Activated T-helper 17 cell treated with anti-CD3 and anti-CD28 coated beads, Interleukin-2, amount 50 U/mL, for 72 hours (primary cell): ENCODE measurements at places on chromosomes 2 and 18.

DNA sequence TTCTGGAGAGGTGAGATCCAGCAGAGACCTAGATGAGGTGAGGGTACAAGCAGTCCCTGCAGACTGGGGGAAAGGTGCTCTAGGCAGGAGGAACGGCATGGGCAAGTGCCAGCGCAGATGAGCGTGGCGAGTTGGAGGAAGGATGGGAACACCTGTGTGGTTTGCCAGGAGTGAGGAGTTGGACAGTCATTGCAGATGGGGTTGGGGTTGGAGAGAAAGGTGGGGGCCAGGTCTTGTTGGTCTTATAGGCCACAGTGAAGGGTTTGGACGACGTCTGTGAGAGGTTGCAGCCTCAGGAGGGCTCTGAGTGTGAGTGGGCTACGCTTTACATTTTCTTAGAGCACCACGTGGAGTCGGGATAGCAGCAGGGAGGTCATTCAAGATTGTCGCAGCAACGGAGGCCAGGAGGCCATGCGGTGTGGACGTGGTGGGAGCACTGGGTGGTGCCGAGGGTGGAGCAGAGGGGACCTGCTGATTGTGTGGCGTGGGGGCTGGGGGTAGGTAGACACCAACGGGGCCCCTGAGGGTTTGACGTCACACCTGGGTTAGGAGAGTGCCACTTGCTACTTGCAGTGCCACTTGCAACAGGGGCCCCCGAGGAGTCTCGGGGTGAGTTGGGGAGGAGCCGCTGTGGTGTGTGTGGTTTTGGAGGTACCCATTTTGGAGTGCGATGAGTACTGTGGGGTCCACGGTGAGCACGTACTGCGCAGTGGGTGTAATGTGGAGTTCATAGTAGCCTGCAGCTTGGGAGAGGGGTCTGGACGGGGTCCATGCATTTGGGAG, 66.2 kb downstream of the LPIN1 start:
- ATAC-seq, result no peak

DNA sequence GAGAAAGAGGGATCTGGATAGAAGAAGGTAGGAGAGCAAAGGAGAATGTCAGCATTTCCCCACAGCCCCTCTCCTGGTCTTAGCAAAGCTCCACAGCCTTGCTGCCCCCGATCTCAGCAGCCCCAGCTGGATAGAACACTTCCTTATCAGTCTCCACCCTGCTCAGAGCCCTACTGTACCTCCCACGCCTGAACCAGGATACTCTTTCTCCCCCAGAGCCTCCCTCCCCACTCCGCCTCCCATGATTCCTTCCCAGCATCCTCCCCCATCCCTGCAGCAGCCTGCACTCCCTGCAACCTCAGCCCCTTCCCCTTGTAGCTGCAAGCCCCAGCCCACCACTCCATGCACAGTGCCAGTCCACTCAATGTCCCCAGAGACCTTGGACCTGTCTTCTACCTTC, 25.8 kb downstream of the PLB1 start:
- no peak for ATAC-seq

DNA sequence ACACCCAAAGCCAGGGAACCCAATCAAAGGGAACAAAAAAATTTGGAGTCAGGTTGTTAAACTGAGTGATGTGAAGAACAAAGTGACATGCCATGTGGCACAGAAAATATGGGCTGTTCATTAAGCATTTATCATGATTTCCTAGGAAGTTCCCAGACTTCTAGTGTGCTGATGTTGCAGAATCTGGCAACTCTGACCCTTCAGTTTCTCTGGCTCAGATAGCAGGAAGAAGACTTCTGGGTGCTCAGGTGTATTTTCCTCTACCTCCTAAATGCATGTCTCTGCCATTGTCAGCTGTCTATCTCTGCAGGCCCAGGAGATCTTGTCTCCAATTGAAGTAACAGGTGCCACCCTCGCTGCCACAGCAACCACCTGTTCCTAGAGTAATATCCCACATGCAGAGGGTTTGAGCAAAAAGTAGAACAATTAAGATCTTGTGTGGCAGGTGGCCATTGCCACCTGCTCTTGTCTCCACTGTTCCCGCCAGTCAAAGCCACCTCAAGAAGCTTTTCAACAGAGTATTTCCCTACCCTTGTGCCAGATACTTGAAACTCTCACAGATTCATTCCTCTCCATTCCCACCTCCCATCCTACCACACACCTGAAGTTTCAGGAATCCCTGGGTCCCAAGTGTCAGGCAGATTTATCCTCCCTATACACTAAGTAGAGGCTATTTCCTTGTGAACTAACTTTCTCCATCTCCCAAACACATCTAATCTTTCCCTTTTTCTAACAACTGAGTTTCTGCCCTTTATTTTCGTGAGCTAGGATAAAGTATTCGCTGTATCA, 533.7 kb upstream of the CHAC2 start:
- no peak for ATAC-seq

- ATAC-seq, result peak; percentile 57
Measured at GRCh38 chr18:11654736-11655605, 34.1 kb upstream of the GNAL start.

DNA sequence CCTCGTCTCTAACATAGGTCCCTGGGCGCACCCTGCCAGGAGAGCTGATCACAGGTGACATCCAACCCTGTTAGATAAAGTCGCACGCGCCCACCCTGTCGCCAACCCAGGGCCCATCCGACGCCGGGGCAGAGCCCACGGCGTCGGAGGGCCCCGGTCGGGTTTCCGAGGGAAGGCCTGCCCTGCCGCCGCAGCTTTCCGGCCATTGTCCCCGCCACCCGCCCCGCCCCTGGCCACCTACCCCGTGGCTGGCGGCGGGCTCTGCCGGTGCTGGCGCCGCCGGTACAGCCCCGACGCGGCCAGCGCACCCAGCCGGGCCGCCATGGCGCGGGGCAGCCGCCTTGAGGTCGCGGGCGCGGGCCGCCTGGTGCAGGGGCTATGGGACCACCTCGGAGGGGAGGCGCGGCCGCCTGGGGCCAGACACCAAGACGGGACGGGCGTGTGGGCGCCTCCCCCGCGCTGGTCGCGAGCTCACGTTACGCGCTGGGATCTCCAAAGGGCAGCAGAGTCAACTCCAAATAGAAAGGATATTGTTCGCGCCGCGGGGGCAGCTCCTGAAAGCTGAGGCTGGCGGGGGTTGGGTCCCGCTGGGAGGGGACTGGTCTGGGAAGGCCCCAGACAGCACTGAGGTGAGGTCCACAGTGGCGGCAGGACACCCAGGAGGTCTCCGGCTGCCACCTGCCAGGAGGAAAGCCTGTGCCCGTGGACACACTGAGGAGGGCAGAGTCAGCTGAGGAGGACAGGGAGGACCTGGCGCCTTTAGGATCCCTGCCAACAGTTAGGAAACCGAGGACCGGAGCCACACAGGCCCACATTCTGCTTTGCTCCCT, 11.1 kb downstream of the LIMS2 start:
- no peak for ATAC-seq

DNA sequence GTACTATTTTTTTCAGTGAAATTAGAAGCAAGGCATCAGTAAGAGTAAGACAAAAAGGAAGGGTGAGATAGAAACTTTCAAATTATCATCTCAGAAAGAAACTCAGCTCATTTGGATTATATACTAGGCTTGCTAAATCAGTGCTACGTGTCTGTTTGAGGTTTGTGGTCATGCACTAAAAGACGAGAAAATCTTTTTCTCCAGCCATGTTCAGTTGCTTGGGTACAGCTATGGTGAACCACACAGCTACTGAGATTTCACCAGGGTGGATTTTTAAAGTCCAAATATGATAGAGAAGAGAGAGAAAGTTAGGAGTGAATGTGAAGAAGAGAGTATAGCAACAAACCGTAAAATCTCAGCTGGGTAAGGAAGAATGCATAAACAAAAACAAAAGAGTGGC, 161.6 kb downstream of the PTH2R start:
- ATAC-seq, result no peak

GRCh38 chr2:148754864-148755263, 110.3 kb downstream of the EPC2 start:
- ATAC-seq, result no peak

GRCh38 chr2:75820693-75821092, 110.0 kb upstream of the GCFC2 start:
- ATAC-seq, result no peak

GRCh38 chr18:76827205-76828200, 5.1 kb downstream of the ZNF236 start:
- no peak for ATAC-seq

GRCh38 chr2:203646266-203646864, 60.1 kb upstream of the CD28 start:
- no peak for ATAC-seq

DNA sequence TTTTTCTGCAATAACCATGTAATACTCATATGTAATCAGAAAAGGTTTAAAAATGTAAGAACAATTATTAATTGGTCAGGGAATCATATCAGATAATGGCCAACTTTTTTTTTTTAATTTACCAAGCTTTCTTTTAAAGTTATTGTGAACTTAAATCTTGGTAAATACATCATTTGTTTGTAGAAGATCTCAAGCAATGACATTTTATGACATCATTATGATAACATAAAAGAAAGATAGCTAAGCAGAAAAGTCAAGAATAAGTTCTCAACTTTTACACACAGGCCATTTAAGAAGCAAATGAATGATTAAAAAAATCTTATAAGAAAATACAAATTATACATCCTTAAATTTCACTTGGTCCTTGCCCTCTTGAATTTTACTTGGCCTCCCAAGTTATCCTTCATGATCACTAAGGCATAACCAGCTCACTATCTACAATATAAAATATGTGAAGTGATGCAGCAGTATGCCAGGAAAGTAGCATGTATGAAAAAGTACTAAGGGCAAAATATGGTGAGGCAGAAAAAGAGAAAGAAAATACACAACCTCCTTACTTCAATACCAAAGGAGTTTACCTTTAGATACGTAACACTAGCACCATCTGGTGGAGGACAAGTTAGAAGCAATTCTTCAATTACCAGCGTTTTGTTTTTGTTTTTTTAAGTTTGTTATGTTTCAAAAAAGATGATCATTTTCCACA, 116.6 kb downstream of the SRBD1 start:
- no peak for ATAC-seq

- no peak for ATAC-seq
Measured at GRCh38 chr2:112644933-112645309, 818 bp upstream of the SLC20A1 start.

- ATAC-seq, result no peak
Measured at GRCh38 chr2:160300203-160300602, 100.1 kb upstream of the ITGB6 start.

DNA sequence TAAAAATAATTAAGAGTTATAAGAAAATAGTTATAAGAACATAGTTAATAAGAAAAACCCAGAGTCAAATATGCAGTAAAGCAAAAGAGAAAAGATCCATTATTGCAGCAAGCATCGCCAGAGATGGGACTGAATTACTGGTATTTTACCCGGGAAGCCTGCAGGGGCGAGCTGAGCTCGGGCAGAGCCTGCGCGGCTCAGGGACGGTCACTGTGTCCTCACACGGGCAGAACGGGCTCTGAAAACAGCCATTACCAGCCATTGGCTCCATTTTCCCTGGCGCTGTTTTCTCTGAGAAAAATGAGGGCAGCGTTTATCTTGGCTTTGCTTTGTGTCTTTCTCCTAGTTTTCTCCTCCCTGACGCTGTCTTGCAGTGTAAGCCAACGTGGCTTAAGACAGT, 95.3 kb upstream of the ALKAL2 start:
- ATAC-seq, result no peak

DNA sequence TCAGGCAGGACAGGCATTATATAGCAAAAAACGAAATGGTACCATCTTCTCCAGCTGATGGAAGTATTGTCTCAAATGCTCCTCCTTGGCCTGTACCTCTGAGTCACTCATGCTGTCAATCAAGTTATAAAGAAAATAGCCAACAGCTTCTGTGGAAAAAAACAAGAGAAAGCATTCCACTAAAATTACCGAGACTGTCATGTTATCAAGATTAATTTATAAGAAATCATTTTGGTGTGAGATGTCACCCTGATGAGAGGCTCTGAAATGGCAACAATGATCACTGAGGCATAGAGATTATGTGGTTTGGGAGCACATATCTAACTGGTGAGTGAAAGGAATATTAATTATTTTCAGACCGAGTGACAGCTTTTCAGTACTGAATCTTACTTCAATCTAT, 47.4 kb downstream of the LRPPRC start:
- no peak for ATAC-seq

- ATAC-seq, result no peak
Measured at GRCh38 chr2:75375646-75376582, 176.6 kb upstream of the TACR1 start.
